ENCODE measurements at places on chromosomes 7 and 10. TPM values are rescaled to one million over a fixed set of nuclear protein-coding genes. Genes with fewer than 3 reads are reported as not detected.

CBLL1 gene
- 16.2 TPM for total RNA-seq

VPS37D gene
- 1.3 TPM for total RNA-seq

FBXL13 gene
- 4.2 TPM for total RNA-seq

FAM25A gene
- not detected for total RNA-seq

MUC12 gene
- total RNA-seq, result not detected

ABLIM1 gene
- total RNA-seq, result 34.6 TPM

NOS3 gene
- total RNA-seq, result 4.9 TPM

DNA sequence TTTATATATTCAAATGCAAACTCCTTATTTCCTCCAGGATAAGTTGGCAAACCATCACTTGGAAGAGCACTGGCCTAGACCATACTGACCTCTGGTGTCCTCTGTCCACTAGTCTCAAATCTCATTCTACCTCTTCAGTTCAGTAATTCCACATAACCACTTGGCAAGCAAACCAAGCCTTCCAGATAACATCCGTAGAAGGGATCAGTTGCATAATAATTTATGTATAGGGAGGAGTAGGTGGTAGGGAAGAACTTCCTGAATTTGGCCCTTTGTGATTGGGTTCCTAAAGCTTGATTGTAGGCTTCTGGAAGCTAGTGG lies 55.0 kb downstream of the WAC start:
- DNase-seq, result peak; percentile 28

- no peak for DNase-seq
Observed at GRCh38 chr10:29977171-29977570, 82.2 kb downstream of the JCAD start.

DNA sequence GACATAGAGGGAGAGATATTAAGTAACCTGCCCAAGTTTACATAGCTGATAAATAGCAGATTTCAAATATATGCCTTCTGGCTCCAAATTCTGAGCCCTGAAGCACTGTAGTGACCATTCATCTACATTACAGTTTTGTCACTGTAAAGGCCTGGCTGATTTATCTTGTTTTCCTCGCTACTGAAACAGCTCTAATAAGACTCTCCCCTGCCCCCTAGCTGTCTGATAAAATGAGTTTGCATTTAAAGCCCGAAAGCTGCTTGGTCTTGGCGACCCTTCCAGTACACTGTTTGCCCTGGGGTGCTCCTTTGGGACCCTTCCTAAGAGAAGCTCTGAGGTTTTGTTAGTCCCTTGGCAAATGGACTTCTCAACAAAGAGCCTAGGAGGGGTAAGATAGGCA lies 59.7 kb upstream of the RAB11FIP2 start:
- peak; percentile 23 for DNase-seq

- DNase-seq, result no peak
Observed at GRCh38 chr7:151403764-151404163, 6.1 kb downstream of the WDR86 start.

GRCh38 chr7:50739744-50740435 lies 42.8 kb downstream of the GRB10 start:
- no peak for DNase-seq

DNA sequence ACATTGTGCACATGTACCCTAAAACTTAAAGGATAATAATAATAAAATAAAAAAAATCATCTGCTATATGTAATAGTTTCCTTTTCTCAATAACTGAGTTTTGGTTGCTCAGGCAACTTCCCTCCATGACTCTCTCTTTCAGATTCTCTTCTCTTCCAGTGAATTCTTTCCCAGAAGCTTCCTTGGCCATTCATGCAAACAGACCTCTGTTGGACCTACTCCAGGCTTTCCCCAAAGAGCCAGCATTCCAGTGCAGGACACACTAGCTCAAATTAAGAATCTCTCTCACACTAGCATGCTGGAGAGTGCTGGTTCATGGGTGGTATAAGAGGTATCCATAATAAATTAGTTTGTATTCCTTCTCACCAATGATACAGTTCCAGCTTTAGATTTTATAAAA lies 31.0 kb upstream of the ZEB1 start:
- no peak for DNase-seq

- DNase-seq, result no peak
Observed at GRCh38 chr10:7738536-7739407, 35.7 kb downstream of the ITIH2 start.

DNA sequence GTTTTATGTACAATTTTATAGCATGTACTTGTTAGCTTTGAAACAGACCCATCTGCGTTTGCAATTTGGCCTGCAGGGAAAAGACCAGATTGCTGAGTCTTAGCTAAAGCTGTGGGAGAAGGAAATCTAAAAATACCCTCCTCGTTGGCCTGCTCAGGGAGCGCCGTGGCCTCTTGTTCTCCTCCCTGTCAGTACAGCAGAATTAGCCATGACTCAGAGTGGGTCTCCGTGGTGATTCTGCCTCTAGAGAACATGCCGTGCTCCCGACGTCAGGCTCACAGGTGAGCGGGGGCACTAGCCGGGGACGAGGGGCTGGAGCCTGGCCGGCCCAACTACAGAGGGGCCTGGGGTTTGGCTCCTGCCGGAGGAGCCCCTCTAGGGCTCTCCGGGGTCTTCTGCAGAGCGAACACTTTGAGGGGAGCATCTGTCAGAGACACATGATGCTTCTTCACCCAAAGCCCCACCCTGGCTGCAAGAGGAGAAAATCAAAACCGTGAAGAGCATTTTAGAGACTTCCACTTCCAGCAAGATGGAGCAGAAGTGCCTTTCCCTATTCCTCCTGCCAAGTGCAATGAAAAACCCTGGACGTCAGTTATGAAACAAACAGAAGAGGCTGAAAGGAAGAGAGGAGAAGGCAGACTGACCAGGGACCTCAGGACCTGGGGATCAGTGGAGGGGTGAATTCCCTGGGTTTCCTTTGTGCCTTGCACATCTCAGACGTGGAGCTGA lies 98.9 kb downstream of the LHPP start:
- DNase-seq, result peak; percentile 45

GRCh38 chr7:139777133-139777891 lies 486 bp downstream of the HIPK2 start:
- peak; percentile 50 for DNase-seq

GRCh38 chr7:10579561-10579960 lies 394.1 kb upstream of the PHF14 start:
- DNase-seq, result no peak
